ENCODE measurements at places on chromosomes 4 and X.

DNA sequence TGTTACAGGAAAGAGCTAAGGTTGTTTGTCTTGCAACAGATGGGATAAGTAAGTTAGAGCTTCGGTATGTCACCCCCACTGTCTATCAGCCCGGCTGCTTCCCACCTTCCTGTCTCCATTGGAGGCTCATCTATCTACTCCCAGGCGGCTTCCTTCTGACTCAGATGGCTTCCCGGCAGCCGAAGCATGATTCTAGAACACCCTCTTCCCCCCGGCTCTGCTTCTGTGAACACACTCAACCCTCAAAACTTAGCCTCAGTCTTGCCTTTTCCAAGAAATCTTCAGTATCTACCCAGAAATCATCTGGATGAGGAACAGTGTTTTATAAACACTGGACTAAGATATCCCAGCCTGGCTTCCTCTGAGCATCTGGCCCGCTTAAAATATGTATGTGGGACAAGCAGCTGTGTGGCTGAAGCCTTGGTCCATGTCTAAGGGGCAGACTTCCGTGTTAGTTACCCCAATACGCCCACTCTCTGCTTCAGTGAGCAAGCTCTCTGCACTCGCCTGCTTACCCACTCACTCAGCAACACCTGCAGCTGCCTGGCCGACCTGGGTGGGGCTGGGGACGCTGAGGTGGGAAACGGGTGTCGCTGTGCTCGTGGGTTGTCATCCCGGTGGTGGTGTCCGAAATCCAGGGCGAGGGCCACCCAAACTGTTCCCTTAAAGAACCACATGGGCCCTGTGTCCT, 12.0 kb upstream of the SLC2A9 start:
- DNase-seq = no peak

GRCh38 chr4:141348573-141348972, 127.9 kb downstream of the ZNF330 start:
- no peak for DNase-seq

DNA sequence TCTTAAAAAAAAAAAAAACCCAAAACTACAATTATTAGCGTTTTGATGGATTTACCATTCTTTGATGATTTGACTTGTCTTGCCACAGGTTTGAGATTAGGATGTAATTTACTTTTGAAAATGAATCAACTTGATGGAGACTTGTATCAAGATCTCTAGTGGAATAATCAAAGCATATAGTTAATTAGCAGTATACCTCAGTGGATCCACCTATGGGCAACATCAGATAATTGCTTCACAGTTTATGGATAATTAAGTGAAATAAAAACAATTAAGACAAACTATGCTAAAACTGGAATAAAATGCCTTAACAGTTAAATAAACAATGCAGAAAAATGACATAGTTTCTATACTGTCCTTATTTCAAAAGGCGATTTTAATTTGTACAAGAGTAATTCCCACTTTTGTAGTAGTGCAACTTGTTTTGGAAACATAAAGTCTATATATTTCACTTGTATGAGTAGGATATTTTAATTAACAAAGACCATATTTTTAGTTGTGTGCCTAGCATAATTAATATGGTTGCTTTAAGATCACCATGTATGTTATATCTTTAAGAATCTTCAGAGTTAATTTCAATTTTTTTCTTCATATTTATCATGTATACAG, 4.2 kb downstream of the CPEB2 start:
- no peak for DNase-seq

- DNase-seq = no peak
Observed at GRCh38 chrX:109886122-109886761, 116.7 kb upstream of the TMEM164 start.

Data from renal cortex interstitium (tissue), 15 donors.